WERI-Rb-1 (cell line): ENCODE measurements at places on chromosomes 7 and 10.

GRCh38 chr7:24836084-24836483, 78.8 kb upstream of the GSDME start:
- no peak for DNase-seq

DNA sequence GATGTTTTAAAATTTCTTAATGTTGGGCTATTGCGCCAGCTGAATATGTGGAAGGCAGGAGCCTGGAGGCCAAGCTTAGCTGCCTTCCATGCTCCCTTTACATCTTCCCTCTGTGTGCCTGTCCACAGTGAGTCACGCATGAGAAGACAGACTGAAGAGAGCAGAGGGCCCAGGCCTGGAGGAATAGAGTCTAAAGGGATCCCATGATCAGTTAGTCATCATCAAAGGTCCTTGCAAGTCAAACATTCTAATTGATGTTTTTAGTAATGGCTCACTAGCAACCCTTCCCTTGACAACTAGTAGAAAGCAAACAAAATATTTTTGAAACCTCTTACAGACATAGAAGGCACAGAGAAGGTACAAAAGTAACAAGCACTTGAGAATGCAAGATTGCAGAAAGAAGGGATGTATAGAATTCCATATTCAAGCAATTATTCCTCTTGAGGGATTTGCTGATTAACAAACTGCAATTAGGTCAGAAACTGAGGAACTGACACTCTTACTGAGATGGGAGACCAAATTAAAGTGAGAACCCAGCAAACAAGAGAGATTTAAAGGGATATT, 30.7 kb upstream of the APBB1IP start:
- DNase-seq = no peak

DNA sequence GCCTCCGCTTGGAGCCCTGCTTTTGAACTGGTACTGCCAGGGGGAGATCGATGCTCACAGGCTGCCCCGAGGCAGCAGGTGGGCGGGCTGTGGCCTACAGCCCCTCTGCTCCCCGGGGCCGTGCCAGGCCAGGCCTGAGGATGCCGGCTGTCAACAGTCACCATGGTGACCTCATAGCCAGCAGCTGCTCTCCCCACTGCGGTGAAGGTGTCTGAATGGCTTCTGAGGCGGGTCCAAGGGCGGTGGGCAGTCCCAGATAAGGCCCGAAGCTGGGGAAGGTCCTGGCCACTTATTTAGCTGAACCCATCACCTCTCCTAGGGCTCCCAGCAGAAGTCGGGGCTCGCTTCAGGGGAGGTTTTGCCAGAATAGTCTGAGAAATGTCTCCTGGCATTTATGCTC, 179.3 kb downstream of the ARHGAP12 start:
- DNase-seq = peak; percentile 31

- DNase-seq = no peak
These were observed 568.5 kb downstream of the CCSER2 start for GRCh38 chr10:84896909-84897308.

DNA sequence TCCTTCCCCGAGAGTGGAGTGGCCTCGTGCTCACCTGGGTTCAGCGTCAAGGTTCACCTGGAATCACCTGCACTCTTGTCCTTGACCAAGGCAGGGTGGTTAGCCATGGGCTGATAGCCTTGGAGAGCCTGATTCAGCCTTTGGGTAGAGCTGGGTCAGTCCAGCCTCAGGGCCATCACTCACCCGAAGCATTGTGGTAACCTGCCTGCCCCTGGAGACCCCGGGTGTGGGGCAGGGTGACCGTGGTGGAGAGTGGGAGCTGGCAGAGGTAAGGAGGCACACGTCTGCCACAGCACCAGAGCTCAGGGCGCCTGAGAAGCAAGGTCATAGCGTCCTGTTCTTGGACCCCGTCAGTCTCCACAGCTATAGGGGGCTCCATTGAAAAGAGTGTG, 27.8 kb upstream of the WDFY4 start:
- no peak for DNase-seq

DNA sequence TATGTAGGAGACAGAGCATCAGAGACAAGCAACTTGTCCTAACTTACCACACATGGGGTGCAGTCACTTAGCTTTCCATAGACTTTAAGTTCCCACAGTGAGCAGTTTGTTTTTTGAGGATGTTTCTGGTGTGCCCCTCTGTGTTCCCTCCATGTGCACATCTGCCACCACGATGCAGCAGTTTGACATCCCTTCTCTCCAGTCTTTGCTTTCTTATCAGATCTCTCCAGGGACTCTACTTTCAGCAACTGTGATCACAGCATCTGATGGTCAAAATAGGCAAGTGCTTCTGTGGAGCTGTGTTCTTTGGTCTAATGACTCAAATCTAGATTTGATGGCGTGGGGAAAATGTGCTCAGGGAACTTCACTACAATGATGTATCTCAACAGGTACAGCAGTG, 96.5 kb upstream of the NAMPT start:
- DNase-seq = no peak

GRCh38 chr7:17132726-17133125, 165.7 kb upstream of the AHR start:
- no peak for DNase-seq

GRCh38 chr10:17200912-17201793, at the start of gene TRDMT1:
Gene TRDMT1, minus strand, starts transcription at chr10:17201672. Its CDS starts 38 bp downstream, at chr10:17201634.
- peak; percentile 81 for DNase-seq

DNA sequence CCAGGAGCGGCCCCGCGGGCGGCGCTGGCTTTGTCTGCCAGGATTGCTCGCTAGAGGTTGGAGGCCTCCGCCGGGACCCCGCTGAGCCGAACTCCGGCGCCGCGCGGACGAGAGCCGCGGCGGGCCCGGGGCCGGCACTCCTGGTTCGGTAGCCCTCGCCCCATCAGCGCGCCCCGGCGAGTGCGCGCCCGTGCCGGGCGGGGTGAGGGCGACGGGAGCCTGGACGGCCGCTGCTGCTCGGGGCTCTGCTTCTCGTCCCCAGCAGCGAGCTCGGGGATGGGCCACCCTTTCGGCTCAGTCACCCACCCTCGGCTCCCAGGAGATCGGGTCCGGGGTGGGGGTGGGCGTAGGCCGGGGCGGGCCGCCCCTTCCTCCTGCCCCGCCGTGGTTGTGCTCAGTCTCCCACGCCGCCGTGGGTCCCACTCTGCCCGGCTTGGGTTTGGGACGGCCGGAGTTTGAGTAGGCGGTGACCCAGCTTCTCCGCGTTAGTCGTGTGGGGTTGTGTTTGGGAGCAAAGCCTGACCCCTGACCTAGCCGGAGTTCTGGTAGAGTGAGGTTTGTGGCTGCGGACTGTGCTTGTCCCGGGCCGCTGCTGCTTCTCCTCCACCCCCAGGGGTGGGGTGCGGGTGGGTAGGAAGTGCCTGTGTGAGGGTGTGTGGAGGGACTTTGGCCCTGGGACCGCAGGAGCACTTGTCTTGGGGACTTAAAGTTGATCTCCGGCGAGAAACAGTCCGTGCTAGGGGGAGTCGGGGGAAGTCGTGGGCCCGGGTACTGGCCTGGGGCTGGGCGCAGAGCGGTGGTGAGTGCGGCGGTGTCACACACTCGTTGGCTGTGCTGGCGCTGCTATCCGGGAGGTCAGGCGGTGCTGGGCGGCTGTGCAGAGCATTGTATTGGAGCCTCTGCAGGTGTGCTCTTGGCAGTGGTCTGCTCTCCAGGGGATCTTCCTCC, 677 bp downstream of the TSPAN14 start:
- DNase-seq = peak; percentile 34

- no peak for DNase-seq
These were observed 32.6 kb downstream of the VSTM4 start for GRCh38 chr10:49082766-49083165.

- no peak for DNase-seq
These were observed 61.0 kb downstream of the ADD3 start for GRCh38 chr10:110068780-110069179.

GRCh38 chr7:154875297-154875696, 127.6 kb downstream of the PAXIP1 start:
- DNase-seq = no peak

- no peak for DNase-seq
These were observed 58.0 kb downstream of the PDSS1 start for GRCh38 chr10:26755443-26755903.

- DNase-seq = no peak
These were observed 88.5 kb downstream of the PPP1R17 start for GRCh38 chr7:31775556-31775955.

DNA sequence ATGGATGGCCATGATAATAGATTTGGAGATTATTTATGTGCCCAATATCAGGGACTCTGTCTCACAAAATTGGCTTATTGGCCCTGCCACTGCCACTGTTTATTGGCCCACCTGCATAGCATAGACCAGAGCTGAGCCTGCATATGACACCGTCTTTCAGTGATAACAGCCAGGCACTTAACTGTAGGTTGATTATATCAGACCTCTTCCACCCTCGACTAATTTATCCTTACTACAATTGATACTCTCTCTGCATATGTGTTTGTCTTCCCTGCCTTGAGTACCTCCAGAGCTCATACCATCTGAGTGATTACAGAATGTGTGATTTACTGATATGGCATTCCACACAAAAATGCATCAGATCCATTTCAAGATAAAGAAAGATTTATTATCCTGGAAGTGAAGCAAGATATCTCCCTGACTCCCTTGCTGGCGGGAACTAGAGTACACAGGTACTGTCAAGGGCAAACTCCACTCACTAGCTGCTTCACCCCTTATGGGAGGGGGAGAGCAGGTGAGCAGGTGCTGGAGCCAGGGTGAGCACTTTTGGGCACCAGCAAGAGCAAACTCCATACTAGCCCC, 13.1 kb upstream of the SAMD9L start:
- no peak for DNase-seq
